ENCODE measurements at places on chromosomes 5 and 9.
A peak's percentile ranks its signal among the peaks of the same experiment; 100 is the strongest.

DNA sequence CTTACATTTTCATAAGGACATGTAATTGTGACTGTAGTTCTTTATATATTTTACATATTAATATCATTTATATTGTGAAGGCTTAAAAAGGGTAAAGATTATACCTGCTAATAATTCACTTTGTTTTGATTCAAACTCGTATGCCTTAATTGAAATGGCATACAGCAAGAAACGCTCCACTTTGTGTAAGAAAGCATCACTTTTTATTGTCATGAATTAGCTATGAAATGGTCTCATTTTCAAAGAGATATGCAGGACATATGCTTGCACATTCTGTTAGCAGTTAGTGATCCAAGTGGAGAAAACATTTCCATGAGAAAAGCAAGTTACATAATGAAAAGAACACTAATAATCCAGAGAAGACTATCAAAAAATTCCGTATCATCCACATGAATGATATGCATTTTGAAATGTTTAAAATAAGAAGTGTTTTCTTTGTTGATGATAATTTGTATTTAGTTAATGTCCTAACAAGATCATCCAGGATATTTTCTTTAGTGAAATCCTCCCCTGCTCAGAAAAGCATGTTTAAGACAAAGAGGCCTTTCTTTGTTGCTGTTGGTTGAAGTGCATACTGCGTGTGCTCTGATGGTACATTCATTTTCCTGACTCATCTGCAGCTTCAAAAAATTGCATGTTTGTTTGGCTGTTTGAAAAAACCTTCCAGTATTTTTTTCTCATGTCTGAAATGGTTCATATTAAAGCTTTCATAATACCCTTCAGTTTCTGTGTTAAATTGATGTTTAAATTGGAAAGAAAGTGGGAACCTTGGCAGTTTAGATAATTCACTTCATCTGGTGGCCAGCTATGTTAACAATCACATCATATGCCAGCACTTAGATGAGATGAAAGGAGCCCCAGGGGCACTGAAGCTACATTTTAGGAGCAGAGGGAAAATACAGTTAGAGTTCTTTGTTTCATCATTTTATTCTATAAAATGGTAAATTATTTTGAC, 242.2 kb downstream of the CSNK1G3 start:
- peak; percentile 46 for DNase-seq

GRCh38 chr5:103362211-103362610, 103.6 kb downstream of the MACIR start:
- no peak for DNase-seq

DNA sequence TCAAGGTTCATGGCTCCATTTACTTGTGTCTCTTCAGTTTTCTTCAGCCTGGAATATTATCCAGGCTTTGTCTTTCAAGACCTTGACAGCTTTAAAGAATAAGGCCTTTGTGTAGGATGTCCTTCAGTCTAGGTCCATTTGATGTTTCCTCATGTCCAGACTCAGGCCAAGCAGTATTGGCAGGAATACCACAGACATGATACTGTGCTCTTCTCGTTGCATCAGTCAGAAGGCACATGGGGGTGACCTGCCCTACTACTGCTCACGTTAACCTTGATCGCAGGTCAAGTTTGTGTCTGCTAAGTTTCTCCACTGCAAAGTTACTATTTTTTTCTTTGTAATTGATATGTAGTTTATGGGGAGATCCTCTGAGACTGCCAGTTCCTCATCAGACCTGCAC, 88.2 kb downstream of the ERCC6L2 start:
- no peak for DNase-seq

DNA sequence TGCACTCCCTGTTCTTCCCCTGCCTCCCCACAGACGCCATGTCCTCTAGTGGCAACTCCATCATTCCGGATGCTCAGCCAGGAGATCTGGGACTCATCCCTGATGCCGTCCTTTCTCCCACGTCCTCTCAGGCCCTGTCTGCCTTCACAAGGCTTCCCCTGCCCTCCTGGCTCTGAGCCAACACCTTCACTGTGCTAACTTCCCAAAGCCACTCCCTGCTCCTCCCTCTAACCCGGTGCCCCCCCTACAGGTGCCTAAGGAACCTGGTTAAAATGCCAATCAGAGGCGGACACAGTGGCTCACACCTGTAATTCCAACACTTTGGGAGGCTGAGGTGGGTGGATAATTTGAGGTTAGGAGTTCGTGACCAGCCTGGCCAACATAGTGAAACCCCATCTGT, 67.6 kb downstream of the LMX1B start:
- DNase-seq, result no peak

DNA sequence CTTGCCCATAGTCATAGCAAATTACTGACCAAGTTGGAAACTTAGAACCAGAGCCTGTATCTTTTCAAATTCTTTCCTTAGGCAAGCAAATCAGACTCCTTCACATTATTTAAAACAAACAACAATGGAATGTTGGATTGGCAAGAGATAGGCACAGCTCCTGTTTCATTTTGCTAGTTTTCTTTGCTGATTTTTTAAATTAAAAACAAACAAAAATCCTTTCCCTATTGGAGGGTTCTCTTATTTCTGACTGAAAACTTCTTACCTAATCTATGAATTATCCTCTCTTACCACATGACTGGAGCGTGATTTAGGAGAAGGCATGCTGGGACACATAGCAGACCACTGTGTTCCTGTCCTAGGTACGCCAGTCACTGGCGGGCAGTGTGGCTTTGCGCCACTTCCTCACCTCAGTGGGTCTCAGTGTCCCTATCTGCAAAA, 63.0 kb downstream of the TTC39B start:
- no peak for DNase-seq

- no peak for DNase-seq
Observed at GRCh38 chr9:134060546-134060945, 7.3 kb downstream of the BRD3 start.

DNA sequence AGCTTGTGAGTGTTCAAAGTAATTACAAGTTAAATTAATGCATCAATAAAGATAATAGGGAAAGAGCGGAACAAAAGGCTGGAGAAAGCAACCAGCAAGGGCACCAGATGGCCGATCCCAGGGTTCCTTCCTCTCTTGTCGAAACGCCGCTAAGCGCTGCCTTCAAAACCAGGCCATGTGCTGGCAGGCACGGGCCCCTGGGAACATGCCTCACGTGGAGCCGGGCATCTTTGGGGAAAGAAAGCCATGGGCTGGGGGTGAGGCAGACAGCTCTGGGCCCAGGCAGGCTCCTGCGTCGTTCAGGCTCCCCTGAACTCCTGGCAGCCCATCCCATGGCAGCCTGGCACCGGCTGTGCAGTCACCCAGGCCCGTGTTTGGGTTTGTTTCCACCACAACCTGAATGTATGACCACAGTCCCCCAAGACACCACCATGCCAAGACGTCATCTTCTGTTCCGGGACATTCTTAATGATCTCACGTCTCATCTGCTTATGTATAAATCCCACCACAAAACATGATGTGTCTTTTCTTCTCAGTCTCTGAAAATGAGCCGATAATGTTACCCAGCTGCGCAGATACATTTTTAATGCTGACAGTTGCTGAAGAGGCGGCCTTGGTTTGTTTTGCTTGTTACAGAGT, 110.4 kb upstream of the SARDH start:
- no peak for DNase-seq

GRCh38 chr9:136147890-136148714, 29.4 kb upstream of the TMEM250 start:
- no peak for DNase-seq

DNA sequence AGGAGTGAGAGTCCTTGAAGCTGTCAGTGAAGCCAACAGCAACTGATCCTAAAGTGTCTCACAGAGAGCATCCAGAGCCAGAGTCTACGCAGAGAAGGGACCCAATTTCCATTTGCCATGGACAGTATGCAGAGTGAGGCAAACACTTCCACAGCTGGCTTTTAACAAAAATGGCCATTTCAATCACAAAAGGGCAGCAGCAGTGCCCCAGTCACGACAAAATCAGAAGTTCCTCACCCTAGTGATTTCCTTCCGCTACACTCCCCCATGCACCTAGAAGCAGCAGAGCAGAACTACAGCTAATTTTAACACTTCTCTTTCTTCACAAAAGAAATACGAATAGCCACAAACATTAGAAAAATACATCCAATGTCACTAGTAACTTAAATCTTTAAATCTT, 27.9 kb downstream of the FBXW11 start:
- no peak for DNase-seq
